Osteoblast (primary cell): ENCODE measurements at places on chromosomes 2 and 18. TPM values are rescaled to one million over a fixed set of nuclear protein-coding genes. Genes with fewer than 3 reads are reported as not detected.

The LONRF2 gene
- under 0.01 TPM in 2 replicates for total RNA-seq

The MYO1B gene
- total RNA-seq: 229 and 246 TPM in 2 replicates

The HJURP gene
- total RNA-seq: 2.9 and 3.5 TPM in 2 replicates

The HNRNPLL gene
- 46.0 and 53.9 TPM in 2 replicates for total RNA-seq

The TMEM169 gene
- 0.36 and 0.88 TPM in 2 replicates for total RNA-seq

The RFX8 gene
- total RNA-seq: 7.6 and 10.0 TPM in 2 replicates

The ACOXL gene
- total RNA-seq: not detected in 2 replicates

The SPATA3 gene
- not detected in 2 replicates for total RNA-seq

The SOX11 gene
- 0.59 and 0.72 TPM in 2 replicates for total RNA-seq
